ENCODE measurements at places on chromosomes 12 and 14.
A peak's percentile ranks its signal among the peaks of the same experiment; 100 is the strongest.

GRCh38 chr12:76804435-76804976, 40.6 kb downstream of the ZDHHC17 start:
- DNase-seq, result no peak

GRCh38 chr14:22483863-22484593, 105.0 kb downstream of the DAD1 start:
- DNase-seq, result no peak

DNA sequence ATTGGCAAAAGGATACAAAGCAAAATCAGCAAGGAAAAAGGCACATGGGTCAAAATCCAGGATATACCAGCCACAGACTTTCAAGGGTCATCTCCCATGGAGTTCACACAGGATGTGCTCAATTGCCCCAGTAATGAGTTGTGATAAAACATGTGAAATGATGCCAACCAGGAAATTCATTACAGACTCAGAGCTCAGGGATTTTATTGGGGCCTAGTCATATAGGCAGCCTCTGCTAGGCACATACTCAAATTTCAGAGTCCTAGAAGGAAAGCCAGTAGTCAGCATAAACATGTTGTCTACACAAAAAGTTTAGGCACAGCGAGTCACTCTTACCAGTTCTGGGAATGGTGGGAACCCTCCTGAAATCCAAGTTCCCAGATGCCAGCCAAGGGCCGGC, 64.4 kb upstream of the OSBPL8 start:
- no peak for DNase-seq

DNA sequence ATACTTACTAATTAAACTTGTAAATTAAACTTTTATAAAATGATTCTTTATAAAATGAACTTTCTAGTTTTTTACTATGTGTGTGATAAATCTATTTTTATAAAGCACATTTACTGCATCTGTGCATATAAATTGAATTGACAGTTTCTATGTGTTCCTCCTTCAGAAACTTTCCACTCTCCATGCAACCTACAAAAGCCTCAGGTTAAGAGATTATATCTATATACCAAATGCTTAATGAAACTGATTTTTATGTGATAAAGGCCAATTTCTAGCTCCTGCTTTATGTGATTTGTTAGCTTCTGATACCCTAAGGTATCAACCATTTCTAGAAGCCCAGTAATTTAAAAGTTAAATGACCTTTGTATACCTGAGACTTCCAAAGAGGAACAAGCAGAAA, 174.0 kb downstream of the SRGAP1 start:
- DNase-seq, result no peak

- DNase-seq, result no peak
Observed at GRCh38 chr12:46831335-46832129, 5.7 kb upstream of the SLC38A4 start.

- no peak for DNase-seq
Observed at GRCh38 chr12:226401-226800, 12.4 kb upstream of the SLC6A12 start.

GRCh38 chr14:21553266-21553665, 26.6 kb downstream of the OR10G3 start:
- no peak for DNase-seq

GRCh38 chr12:75478116-75478794, 2.3 kb upstream of the GLIPR1 start:
- DNase-seq, result no peak

GRCh38 chr12:495466-495865, 35.7 kb downstream of the B4GALNT3 start:
- DNase-seq, result no peak

DNA sequence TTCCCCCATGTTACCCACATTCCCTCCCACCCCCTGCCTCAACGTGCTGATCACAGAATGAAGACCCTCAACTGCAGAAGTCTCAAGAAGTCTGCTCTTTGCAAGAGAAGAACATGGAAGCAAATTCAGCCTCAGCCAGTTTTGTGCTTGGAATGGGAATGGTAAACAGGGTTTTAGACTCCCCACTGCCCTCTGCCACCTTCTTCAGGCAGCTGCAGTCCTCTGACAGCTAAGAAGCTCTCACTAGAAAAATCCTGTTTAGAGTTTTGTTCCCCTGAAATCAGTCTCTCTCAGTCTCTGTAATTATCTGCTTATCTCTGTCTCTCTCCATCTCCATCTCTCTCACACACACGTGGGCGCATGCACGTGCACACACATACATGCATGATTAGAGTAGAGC, 85.4 kb downstream of the CRACR2A start:
- DNase-seq, result no peak

DNA sequence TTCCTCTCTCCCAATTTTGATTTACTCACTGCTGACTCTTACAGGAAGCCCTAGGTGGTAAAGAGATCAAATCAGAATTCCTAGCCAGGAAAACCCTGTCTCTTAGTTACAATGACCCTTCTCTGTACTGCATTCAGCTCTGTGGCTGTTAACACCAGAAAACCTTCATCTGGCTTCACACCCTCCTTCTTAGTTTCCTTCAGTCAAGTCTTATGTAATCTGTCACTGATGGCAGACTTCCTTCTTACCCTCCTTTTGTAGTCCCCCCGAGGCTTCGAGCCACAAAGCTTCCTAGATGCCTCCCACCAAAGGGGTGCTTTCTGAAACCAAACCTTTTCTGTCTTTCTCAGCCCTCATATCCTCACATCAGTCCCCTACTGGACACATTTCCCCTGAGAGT, 16.5 kb downstream of the NGDN start:
- DNase-seq, result no peak

DNA sequence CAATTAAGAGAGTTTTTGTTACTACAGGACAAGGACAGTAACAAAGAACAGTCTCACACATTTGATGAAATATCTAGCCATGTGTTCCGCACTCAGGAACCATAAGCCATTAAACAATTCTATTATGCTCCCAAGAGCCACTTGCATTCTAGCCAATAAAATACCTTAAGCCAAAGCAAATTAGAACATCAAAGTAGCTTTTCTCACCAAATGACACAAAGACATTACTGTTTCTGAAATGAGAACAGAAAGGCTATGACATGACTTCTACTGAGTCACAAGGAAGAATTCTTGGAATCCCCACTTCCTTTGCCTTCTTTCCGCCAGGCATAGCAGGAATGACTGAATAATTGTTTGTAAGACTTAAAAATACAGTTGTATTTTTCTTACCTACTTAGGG, 445.8 kb downstream of the ATP23 start:
- DNase-seq, result no peak

DNA sequence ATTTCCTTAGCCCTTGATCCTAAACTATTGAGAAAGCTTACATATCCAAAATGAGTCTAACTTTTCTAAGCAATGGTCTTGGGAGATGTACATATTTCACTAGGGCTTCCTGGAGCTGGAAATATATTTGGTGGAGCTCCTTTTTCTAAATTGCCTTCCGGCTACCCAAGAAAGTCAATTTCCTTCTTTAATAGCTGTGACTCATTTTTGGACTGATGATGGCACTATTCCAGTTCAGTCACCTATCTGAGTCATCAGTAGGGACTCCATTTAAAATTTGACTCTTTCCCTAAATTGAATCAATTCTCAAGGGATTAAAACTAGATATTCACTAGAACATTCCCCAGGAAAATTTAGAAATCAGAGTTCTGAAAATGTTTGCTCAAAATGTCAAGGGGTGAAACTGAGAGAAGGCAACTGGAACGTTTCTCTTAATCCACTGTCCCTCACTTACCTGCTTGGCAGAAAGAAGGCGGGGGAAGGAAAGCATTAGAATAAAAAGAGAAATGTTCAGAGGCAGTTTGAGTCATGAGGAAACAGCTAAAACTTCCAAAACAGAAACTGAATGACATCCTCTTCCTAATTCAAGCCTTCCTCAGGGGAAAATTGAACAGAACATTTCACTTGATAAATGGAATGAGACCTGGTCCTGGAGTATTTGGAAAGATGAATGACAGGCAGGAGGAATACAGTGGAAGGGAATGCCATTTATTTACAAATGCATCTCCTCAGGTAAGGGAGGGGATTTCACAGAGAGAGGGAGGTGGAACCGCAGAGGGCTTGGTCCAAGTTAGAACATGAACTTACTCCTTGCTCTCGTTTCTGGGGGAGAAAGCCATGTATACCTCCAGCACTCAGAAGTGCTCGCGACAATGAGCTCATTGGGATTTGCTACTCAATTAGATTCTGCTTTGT, 91.2 kb downstream of the RGS6 start:
- DNase-seq, result no peak

- no peak for DNase-seq
Observed at GRCh38 chr12:122204167-122205052, 901 bp downstream of the B3GNT4 start.

- DNase-seq, result peak; percentile 2
Observed at GRCh38 chr12:19572920-19573558, 133.7 kb downstream of the AEBP2 start.

DNA sequence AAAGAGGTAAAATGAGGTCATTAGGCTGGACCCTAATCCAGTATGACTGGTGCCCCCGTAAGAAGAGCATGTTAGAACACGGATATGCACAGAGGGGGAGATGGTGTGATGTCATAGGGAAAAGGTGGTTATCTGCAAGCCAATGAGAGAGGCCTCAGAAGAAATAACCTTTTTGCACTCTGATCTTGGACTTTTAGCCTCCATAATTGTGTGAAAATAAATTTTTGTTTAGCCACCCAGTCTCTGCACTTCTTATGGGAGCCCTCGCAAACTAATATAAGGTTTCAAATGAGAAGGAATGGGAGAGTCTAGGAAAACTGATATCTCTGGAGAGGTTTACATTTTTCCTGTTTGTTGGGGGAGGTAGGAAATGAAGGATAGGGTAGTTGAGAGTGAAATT, 43.2 kb upstream of the PKP2 start:
- DNase-seq, result no peak

DNA sequence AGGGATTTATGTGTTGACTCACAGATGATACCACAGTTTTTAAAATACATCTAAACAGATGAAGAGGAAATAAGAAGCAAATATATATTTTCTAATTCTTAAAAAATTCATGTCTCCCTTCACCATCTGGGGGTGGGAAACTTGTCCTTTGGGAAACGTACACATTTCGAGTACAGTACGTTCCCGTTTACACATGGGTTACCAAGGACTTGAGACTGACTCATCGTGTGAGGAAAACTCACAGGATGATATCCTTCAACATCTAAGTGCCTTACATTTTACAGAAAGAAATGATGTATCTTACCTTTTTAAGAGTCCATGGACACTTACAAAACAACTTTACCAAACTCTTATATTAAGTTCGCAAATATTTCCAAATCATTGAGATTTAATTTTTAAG, 16.0 kb upstream of the FBLN5 start:
- no peak for DNase-seq

DNA sequence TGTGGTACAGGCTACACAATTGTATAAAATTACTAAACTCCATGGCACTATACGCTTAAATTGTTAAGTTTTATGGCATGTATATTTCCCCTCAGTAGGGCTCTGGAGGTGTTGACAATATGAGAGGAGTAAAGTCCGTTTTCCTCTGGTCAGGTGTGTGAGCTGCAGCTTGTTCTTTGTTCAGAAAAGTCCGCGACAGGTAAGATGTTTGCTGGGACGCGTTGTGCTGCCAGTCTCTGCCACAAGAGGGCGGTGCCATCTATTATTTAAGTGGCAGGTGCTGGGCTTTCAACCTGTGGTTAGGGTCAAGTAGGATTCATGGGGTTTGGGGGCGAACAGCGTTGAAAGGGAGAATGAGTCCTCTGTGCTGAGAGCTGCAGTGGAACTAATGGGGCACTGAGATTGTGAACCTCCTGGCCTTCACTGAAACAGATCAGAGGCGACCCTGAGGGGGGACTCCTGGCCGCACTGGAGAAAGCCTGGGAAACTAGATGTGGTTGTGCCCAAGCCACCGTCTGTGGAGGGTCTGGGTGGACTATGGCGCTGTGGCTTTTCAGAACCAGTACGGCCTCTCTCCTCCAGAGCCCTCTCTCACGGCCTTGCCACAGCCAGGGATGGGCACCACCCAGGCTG, 179.0 kb downstream of the SLC15A4 start:
- peak; percentile 13 for DNase-seq

DNA sequence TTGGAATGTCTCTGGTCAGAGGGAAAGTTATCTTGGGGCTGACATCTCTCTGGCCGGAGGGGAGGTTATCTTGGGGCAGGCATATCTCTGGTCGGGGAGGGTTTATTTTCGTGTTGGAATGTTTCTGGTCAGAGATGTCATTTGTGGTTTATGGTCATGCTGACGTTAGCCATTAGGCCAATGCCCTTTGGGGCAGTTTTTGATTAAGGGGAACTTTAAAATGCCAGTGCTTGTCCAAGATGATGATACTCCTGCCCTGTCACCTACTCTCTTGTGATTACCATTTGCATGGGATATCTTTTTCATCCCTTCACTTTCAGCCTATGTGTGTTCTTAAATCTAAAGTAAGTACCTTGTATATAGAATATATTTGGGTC, 29.0 kb upstream of the A2M start:
- DNase-seq, result no peak

- DNase-seq, result no peak
Observed at GRCh38 chr12:70590549-70591226, 46.5 kb downstream of the PTPRB start.

DNA sequence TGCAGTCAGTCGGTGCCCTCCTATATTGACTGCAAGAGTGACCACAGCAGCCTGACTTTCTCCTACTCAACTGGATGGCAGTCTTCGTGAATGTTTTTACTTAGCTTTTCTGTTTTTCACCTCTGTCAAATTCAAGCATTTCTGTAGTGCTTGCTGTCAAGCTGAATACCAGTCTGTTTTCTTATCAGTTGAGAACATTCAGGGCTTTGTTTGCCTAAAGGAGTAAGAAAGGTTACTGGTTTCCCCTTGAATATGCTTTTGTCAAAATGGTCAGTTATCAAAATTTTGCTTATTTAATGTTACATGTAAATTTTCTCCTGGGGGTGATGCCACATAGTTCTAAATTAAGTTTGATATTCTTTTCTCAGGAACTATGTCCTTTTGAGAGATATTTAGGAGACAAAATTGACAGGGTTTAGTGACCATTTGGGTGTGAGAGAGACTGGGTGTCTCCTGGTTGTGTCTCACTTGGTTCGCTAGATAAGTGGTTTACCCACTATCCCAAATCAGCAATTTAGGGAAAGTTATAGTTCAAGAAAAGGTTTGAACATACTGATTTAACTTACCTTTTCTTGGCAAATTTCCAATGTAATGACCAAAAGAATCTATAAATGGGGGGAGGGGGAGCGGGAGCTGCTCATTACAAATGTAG, 366.3 kb downstream of the TMTC2 start:
- DNase-seq, result no peak

DNA sequence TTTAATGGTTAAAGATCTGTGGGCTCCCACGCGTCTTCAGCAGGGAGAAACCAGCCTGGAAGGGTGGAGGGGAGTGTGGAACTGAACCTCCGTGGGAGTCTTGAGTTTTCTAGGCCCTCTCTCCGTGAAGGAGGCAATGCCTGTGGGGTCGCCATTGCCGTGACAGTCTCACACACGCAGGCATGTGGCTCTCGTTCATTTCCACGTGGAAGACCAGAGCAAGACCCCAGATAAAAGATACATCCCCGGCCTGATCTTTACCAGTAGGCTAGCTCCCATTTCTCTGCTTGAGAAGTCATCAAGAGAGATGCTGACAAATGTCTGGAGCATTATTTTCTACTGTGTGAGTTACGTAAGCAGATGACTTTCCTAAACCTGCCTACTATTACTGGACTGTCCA, 491.7 kb upstream of the LMO3 start:
- DNase-seq, result no peak

- DNase-seq, result no peak
Observed at GRCh38 chr12:96155781-96156180, 38.4 kb upstream of the ELK3 start.

Measured in stimulated activated CD4-positive, alpha-beta T cell treated with anti-CD3 and anti-CD28 coated beads, Interleukin-15, amount 100 ng/mL, for 48 hours (primary cell).